RWPE2 (cell line): ENCODE measurements at places on chromosomes 13 and 19.

DNA sequence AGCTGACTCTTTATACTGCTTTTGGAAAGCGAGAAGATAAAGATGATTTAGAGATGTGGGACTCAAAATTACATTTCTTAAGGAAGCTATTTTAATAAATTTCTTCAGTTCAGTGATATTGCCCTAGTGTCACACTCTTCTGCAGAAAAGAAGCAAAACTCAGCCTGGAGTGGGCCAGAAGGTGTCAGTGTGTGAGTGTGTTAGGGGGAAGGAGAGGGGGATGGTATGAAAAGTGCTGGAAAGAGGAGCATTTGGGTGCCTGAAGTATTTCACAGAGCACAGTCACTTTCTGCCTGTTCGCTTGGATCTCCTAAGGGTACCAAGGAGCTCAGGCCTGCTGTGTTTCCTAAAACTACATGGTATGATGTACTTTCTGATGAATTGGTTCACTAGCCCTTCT is 84.5 kb upstream of the FRY start:
- DNase-seq: no peak

DNA sequence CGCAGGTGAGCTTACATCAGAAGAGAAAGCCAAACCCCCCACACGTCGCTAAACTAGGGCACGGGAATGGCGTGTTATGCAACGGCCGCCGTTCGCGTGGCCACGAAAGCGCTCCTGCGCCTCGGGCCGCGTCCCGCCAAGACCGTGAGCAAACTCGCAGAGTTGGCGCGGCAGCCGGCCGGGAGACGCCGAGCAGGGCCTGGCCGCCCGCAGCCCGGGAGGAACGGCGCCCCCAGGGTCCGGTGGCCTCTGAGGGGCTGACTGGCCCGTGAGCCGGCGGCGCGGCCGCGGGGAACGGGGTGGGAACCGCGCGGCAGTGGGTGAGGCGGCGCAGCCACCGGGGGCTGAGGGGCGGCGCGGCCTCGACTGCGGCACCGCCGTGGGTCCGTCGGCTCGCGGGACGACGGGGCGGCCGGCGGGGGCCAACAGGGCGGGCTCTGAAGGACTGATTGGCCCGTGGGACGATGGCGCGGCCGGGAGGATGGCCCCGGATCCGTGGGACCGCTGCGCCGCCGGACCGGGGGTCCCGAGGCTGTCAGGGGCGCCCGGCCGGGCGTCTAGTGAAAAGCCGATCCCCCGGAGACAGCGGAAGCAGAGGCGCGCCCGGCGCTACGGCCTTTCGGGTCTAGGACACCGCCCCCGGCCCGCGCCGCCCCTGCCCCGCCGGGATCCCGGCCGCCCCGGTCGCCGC is 903 bp downstream of the LATS2 start:
- no peak for DNase-seq

- no peak for DNase-seq
These were observed 40.9 kb downstream of the RAB20 start for GRCh38 chr13:110520431-110521295.

GRCh38 chr19:6271721-6272410 is 7.9 kb downstream of the MLLT1 start:
- DNase-seq: no peak

GRCh38 chr13:67230404-67231288 is 510 bp upstream of the PCDH9 start:
- peak; percentile 88 for DNase-seq
